ENCODE measurements at places on chromosomes 2 and 18. TPM values are rescaled to one million over a fixed set of nuclear protein-coding genes. Genes with fewer than 3 reads are reported as not detected.

THSD7B gene
- total RNA-seq = 2.1 TPM

MRPS9 gene
- total RNA-seq = 34.1 TPM

FOXI3 gene
- not detected for total RNA-seq

KCNG3 gene
- 0.29 TPM for total RNA-seq

TEKT4 gene
- not detected for total RNA-seq

DNA sequence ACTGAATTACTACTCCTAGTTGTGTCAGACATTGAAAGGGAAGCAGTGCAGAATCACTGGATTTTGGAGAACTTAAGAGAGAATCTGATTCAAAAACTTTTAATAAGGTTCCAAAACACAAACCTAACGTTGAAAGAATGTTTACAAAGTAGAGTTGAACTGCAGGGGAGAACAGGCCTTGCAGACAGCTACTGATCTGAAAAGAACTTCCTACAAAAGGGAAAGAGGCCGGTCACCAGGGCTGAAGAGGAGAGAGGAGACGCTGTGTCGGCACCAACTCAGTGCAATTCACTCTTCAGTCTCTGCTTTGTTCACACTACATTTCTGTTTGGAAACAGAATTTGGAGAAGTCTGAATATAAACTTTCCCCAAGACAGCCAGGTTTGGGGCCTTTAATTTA lies 124.0 kb downstream of the GAREM1 start:
- DNase-seq = no peak

DNA sequence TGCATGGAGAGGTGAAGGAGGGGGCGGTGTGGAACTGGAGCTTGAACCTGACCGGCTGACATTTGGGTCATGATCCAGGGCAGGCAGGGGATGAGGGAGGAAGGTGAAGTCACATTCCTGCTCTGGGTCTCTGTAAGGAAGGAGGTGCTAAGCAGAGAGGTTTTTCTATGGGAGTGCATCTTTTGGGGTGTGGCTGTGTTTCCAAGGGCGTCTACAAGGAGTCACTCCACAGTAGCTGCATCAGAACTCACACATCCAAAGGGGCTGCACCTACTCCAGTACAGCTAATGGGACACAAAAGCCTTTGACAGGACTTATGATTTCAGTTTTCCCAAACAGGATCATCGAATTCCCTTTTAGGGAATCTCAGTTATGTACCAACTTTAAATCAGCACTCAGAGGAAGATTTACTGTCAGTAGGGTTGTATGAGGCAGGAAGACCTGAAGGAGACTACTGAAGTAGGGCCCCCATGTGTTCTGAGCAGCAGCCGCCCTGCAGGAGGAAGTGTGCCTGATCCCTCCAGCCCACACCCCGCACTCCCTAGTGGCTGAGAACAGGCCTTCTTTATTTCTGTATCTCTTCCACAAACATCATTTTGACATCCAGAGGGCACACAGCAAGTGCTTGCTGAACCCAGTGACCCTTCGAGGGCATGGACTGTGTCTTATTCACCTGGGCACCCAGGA lies 137.2 kb downstream of the CELF4 start:
- DNase-seq = no peak

- DNase-seq = no peak
These were observed 112.8 kb downstream of the KCTD1 start for GRCh38 chr18:26435415-26436095.

- DNase-seq = no peak
These were observed 267.7 kb upstream of the CYRIA start for GRCh38 chr2:16933355-16933754.

- no peak for DNase-seq
These were observed 11.0 kb downstream of the SIGLEC15 start for GRCh38 chr18:45836242-45837205.

DNA sequence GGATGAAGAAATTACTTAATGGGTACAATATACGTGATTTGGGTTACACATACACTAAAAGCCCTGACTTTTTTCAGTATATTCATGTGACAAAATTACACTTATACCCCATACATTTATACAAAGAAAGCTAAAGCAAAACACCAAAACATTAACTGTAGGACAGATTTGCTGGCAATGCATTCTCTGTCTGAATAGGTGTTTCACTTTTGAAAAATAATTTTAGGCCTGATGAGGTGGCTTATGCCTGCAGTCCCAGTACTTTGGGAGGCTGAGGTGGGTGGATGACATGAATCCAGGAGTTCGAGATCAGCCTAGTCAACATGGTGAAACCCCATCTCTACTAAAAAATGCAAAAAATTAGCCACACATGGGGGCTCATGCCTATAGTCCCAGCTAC lies 301.5 kb upstream of the FAM98A start:
- no peak for DNase-seq

- DNase-seq = no peak
These were observed 8.9 kb downstream of the ADAM23 start for GRCh38 chr2:206452242-206452641.

- peak; percentile 50 for DNase-seq
These were observed 46.6 kb upstream of the HNRNPA3 start for GRCh38 chr2:177165721-177166711.

DNA sequence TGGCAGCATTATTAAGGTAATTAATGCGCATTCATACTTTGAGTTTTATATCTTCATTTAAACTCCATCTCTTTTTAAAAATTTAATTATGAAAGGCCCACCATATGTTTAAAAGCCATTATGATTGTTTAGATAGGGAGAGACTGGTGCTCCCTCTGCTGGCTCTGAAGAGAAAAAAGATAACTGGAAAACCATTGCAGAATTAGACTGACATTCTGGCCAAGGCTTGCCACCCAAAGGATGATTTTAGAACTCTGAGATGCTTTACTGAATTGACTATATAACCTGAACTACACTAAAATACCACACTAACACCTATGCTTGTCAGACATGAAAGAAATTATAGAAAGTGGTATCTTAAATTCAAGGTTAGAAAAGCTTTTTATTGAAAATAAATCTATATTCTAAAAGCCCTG lies 127.6 kb upstream of the SPOPL start:
- peak; percentile 38 for DNase-seq

DNA sequence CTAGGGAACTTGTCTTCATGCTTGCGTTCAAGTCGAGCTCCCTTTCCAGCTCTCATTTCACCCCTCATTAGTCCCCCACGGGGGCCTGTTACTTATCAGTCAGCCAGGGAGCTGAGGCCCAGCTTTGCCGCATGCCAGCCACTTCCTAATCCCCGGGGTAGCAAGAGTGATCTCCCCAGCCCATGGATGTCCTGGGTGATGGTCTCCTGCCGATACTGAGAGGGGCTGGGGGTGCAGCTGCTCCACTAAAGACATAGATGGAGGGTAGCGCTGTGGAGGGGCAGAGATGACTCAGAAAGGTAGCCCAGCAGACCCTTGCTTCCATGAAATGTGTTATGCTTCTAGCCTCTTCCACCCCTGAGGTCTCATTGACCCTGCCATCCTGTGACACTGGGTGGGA lies 314.0 kb upstream of the EPAS1 start:
- DNase-seq = no peak

- no peak for DNase-seq
These were observed 19.1 kb downstream of the PROKR1 start for GRCh38 chr2:68662466-68662865.

DNA sequence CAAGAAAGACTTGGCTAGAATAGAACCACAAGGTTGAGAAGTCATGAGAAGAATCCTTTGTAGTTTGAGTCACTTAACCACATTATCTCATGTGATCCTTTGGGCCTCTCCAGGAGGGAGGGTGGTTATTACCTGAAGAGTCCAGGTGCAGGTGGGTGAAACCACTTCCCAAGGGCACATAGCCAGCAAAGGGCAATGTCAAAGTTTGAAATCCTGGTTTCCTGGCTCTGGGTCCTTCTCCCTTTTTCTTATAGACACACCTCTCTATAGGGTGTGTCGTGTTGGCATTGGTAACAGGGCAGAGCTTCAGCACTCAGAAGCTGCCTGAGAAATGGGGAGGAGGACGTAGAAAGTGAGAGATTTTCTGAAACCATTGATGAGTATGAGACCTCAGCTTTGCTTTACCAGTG lies 137.9 kb downstream of the MGAT5 start:
- no peak for DNase-seq

DNA sequence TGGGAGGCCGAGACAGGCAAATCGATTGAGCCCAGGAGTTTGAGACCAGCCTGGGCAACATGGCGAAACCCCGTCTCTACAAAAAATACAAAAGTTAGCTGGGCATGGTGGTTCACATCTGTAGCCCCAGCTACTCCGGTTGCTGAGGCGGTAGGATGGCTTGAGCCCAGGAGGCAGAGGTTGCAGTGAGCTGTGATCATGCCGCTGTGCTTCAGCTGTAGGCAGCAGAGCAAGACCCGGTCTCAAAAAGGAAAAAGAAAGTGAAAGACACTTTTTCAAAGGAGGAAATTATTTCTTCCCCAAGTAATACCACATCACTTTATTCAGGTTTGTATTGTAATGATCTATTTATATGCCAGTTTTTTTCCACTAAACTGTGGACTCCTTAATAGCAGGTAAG lies 35.7 kb upstream of the TAF4B start:
- DNase-seq = peak; percentile 1

DNA sequence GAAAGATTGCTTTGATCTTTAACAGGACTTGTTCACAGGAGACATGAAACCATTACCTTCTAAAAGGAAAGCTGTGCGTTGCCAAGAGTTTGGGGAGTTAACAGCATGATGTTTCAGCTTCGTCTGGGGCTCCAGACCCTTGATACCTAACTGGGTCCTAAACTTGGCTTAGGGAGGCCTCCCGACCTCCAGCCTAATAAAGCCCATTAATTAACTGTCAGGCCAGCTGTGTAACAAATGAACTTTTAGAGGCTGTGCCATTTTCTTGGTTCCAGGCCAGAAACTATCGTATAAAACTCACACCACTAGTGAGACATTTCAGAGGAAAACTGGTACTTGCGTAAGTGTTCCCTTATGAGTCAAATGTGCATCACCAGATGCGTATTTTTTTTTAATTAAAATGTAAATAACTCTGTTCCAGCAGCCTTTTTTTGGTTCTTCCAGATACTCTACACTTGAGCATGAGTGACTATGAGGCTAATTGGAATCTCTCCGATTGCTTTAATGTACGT lies 236.5 kb downstream of the BCL2 start:
- DNase-seq = no peak

Data from RPMI7951 (cell line).